ENCODE measurements at places on chromosomes 16 and 17.

DNA sequence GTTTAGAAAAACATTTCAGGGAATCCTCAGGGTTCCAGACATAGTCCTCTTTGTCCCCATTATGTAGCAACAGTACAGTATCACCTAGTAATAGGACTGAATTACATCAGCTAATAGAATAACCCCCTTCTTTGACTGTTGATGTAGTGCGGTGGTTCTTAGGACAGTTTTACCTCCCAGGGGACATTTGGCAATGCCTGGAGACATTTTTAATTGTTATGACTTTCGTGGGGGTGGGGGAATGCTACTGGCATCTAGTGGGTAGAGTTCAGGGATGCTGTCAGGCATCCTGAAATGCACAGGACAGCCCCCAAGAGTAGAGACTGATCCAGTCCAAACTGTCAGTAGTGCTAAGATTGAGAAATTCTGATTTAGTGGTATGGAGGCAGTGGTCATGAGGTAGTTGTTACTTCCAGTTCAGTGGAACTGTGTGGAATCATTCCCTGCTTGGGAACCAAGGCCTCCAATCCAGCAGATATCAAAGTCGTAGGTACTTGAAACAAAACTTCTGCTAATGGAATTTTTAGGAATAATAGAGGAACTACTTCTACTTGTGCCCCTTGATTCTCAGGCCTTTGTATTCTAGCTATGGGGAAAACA, 20.3 kb downstream of the NF1 start:
- DNase-seq: no peak

- no peak for DNase-seq
Measured at GRCh38 chr16:49930841-49931240, 74.9 kb upstream of the ZNF423 start.

DNA sequence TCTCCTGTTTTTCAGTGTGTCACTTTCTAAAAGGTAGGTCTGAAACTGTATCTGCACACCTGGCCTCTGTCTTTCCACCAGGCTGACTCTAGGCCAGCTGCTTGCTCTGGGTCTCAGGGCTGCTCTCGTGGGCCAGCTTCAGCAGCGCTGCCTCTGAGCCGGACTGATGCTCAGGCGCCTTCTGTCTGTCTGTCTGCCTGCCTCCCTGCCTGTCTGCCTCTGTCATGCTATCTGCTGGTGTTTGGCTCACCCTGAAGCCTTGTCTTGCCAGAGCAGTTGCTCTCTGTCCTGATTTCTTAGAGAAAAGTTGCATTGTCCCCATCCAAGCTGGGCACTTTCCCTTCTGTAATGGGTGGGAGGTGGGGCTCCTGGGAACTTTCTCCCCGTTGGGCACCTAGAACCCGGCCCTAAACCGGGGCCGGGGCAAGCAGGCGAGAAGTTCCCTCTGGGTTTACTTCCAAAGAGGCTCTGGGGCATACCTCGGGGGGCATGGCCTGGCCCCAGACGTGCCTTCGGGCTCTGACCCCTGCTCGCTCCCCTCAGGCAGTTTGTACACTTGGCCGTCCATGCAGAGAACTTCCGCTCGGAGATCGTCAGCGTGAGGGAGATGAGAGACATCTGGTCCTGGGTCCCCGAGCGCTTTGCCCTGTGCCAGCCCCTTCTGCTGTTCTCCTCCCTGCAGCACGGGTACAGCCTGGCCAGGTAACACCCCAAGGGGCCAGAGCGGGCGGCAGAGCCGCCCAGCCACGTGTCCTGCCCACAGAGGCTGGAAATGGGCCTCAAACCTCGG, 15.9 kb upstream of the ATP6V0C start:
- no peak for DNase-seq

DNA sequence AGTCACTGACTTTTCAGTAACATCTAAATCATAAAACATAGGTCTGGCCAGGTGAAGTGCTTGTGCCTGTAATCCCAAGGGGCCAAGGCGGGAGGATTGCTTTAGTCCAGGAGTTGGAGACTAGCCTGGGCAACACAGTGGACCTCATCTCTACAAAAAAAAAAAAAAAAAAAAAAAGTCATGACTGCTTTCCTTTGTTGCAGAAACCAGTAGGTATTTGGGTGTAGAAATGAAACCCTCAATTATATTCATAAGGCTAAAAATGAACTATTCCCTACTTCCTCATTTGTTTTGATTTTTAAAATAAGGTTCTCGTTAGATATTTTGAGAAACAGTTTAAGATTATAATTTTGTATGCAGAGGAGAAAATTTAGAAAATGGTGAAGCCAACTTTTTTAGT, 26.0 kb downstream of the PITPNC1 start:
- no peak for DNase-seq

DNA sequence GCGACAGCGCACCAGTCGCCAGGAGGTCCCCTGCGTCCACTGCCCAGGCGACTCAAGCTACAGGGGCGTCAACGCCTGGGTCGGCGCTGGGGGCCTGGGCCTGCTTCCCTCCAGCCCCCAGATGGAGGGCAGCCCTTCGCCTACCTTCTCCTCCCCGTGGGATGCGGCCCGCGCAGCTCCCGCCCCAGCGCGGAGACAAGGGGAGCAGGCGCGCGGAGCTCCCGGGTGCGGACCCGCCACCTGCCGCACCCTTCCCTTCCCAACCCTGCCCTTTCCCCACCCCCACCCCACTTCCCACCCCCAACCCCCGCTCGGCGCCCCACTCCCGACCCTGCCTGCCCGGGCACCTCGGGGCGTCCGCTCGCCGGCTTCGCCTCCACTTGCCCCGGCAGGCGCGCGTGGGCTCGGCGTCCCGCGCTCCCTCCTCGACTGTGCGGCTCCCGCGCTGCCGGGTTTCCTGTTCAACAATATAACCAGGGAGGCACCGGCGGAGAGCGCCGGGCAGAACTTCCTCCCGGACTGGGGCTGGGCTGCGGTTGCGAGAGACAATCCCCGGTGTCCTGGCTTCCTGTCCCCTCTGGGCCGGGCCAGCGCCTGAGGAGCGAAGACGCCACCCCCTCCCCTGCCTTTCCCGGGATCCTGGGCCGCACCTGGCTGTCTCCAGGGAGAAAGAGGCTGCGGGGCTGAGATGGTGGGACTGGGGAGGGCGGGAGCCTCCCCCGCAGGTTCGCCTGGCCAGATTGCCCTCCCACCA, at the start of gene ARHGAP27:
TSS of gene ARHGAP27 (minus strand) at position 466 of the 754 bp plus-strand sequence. CDS start 2,591 bp downstream, outside the sequence.
- no peak for DNase-seq

DNA sequence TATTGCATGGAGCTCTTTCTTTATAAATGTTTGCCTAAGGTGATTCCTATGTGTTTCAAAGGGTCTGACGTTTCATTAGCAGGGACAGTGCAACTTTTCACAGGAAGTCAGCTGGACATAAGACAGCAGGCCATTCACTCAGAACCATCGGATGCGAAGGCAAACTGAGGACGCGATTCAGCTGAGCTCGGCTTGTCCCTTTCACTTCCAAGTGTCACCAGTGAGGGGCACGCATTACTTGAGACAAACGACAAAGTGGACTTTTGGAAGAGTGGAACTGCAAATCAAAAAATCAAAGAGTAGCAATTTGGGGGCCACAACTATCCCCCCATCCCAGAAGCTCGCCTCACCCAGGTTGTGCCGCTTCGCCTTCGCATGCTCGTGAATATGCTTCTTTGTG, 14.6 kb downstream of the USP22 start:
- DNase-seq: no peak

GRCh38 chr17:78661093-78661770, 84.0 kb upstream of the DNAH17 start:
- no peak for DNase-seq

- peak; percentile 95 for DNase-seq
Measured at GRCh38 chr16:75433732-75434413, 570 bp upstream of the CFDP1 start.

DNA sequence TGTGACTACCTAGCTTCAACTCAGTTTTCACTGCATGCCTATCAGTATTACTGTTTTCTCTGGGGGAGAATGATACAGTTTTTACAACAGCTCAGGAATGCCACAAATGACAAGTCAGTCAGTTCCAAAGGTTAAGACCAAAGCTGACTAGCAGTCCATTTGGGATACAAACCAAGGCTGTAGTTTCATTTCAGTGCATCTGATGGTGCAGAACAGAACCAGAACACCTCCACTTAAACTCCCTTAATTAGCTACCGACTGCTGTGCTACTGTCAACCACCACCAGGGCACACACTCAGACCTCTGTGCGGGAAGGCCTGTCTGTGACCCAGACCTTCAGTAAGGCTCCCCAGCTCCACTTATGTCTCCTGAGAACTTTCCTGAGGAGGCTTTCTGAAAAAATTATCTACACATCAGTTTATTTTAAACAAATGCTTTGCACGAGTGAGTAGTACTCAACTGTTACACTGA, 20.4 kb downstream of the NFE2L1 start:
- no peak for DNase-seq

- no peak for DNase-seq
Measured at GRCh38 chr16:2507052-2507659, 6.6 kb upstream of the ATP6V0C start.

- no peak for DNase-seq
Measured at GRCh38 chr17:50540560-50541401, 6.2 kb upstream of the SPATA20 start.

- DNase-seq: no peak
Measured at GRCh38 chr17:72972263-72972951, 120.1 kb downstream of the SLC39A11 start.

DNA sequence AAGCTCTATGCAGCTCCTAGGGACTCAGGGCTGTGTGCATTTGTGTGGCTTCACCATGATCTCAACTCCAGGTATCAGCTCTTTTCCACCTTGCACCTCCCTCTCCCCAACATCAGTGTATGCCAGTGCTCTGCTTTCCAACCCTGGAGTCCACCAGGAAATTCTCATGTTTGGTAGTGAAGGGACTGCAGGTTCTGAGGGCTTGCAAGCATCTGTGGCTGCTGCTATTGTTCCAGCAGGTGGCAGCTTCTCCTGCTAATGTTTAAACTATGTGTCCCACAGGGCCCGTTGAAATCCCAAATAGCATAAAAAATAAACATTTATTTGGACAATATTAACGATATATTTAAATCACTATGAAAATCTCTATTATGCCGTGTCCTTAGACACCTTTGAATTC, 82.0 kb downstream of the RGS9 start:
- DNase-seq: peak; percentile 3

DNA sequence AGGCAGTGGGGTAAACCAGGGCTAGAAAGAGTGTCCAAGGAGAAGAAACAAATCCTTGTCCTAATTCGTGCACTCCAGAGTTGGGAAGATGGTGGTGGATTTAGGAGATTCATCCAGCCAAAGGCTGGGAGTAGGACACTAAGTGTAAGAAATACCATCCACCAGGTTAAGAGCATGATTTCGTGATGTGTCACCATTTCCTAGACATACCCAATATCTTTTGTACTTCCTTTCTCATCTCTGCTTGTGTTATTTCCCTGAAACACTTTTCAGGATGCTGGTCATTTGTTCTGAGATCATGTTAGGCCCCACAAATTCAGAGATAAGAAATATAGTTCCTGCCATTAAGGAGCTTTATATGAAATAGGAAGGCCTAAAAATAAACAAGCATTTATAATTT, 106.3 kb upstream of the HLF start:
- no peak for DNase-seq

DNA sequence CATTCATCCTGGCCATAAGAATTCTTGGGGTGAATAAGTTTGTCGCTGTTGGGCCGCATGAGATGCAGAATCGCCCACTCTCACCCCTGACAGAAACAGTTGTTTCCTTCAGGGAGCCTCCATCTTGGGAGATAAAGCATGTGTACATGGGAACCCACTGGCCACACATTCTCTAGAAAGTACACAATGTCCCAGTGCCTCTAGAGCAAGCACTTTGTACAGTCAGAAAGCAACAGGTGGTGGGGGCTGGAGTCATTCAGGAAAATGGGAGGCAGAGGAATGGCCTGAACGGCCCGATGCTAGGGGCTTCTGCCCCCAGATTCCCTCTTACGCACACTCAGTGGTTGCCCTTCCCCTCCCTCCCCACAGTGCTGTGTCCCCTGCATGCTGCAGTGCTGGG, 16.1 kb downstream of the ACE start:
- no peak for DNase-seq

GRCh38 chr16:27316038-27316680, 2.4 kb downstream of the IL4R start:
- no peak for DNase-seq

DNA sequence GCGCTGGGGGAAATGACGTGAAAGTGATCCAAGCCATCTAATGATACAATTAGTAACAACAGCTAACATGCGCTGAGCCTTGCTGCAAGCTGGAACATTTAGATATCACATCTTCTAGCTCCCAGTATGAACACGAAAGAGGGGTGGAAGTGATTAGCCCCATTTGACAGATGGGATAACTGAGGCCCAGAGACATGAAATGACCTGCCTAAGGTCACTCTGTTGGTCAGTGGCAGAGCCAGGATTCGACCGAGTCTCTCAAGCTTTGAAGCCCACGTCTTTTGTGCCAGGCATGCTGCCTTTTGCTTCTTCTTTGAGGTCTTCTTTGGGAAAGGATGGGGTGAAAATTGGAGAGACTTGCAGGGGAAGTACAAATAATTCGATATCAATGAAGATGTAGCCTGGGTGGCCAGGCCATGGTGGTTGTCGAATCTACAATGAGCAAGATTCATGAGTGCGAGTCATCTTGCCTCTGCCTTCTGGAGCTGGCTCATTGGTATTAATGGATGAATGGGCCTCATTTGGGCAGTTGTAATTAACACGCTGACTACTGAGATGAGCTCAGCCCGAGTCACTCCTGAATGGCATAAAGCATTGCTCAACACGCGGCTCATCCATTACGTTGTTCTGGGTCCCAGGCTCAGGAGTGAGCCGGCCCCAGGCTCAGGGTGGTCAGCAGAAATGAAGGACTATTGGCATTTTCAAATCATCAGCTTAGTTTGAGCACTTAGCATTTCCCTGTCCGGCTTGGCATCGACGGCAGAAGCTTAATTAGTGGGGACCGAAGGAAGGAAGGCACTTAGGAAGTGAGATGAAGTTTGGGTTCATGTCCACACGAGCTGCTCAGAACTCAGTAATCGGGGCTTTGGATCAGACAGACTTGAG, 28.0 kb upstream of the GPRC5B start:
- DNase-seq: no peak

DNA sequence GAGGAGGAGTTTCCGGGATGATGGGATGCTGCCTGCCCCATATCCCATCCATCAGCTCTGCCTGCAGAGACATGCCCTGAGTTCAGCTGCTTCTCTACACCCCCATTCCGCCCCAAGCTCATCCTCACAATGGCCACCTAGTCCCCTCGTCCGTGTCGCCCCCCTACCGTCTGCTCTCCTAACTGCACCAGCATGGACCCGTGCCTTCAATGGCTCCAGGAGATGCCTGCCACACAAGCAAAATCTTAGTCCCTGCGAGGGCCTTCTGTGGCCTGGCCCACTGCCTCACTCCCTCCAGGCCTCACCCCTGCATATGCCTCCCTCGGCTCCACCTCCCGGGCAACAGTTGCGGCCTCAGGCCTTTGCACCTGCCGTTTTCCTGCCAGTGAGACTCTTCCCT, 1.8 kb upstream of the TELO2 start:
- DNase-seq: no peak

All from NCI-H2171 treated with DMSO at 0.1 percent for 48 hours (cell line).